ENCODE measurements at places on chromosomes 4 and X. TPM values are rescaled to one million over a fixed set of nuclear protein-coding genes. Genes with fewer than 3 reads are reported as not detected.

USP26 gene
- not detected for total RNA-seq

ARMCX2 gene
- total RNA-seq: 44.7 TPM

MAGEB1 gene
- not detected for total RNA-seq

MAGEA2 gene
- not detected for total RNA-seq

EIF2S3 gene
- 386 TPM for total RNA-seq

GATA1 gene
- not detected for total RNA-seq

CPLX1 gene
- total RNA-seq: 0.14 TPM

ARHGAP24 gene
- total RNA-seq: 122 TPM

C4orf36 gene
- total RNA-seq: 0.40 TPM

MED28 gene
- 21.4 TPM for total RNA-seq

HTT-AS gene
- total RNA-seq: not detected

POU4F2 gene
- total RNA-seq: not detected

RHOXF2 gene
- not detected for total RNA-seq

GRCh38 chr4:11420327-11420726, 8.4 kb downstream of the HS3ST1 start:
- no peak for DNase-seq

DNA sequence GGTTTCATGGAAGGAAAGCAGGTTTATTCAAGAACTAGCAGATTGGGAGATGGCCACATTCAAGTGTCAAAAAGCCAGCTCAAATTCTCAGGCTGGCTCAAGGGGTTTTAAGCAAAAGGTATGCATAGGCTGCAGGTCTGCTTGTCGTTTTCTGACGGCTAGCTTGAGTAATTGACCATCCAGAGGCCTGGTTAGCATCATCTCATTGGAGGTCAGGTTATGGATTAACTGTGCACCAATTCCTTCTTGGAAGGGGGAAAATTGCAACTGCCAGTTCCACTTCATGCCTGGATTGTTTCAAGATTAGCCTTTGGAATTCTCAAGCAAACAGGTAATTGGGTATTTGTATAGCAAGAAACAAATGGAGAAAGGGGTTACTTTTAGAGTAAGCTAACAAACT, 62.1 kb downstream of the FUNDC1 start:
- no peak for DNase-seq

- no peak for DNase-seq
These were observed 123.4 kb downstream of the MFAP3L start for GRCh38 chr4:169902658-169903345.

GRCh38 chrX:137574784-137575293, 8.9 kb downstream of the ZIC3 start:
- no peak for DNase-seq

DNA sequence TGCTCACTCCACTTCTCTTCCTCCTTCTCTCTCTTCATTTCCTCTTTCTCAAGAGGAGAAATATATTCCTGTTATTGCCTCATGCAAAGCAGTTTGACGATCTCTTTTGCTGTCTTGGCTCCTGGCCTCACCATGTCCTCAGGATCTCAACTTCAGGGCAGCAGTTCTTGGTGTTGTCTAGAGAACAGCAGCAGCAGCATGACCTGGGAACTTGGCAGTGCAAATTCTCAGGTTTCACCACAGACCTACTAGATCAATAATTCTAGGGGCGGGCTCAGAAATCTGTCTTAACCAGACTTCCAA, 193.4 kb upstream of the EDNRA start:
- no peak for DNase-seq

DNA sequence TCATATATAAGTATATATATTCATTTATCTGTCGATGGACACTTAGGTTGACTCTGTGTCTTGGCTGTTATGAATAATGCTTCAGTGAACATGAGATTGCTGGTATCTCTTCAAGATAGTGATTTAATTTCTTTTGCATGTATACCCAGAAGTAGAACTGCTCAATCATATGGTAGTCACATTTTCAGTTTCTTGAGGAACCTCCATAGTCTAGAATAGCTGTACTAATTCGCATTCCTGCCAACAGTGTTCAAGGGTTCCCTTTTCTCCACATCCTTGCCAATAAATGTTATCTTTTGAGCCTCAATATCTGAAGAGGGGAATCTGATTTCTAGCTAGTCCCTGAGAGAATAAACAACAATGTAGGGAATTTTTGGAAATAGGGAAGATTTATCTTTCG, 32.4 kb upstream of the CCNG2 start:
- no peak for DNase-seq

- DNase-seq: no peak
These were observed 50.3 kb downstream of the WDFY3 start for GRCh38 chr4:84916227-84916626.

DNA sequence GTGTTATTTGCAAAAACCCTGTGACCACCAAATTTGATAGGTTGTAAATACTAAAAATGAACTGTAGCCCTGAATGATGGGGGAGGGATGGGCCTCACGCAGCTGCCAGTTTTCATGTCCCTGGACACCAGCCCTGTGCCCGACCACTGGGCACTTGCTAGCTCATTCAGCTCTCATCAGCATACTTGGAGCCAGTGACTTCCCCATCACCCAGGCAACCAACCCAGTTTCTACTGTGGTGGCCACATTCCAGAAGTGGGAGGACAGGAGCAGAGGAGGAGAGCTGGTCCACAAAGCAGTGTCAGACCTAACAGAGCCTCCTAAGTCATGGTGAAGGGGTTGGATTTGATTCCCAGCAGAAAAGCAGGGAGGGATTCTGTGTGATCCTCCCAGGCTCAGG, 128.2 kb downstream of the CPEB2 start:
- no peak for DNase-seq

DNA sequence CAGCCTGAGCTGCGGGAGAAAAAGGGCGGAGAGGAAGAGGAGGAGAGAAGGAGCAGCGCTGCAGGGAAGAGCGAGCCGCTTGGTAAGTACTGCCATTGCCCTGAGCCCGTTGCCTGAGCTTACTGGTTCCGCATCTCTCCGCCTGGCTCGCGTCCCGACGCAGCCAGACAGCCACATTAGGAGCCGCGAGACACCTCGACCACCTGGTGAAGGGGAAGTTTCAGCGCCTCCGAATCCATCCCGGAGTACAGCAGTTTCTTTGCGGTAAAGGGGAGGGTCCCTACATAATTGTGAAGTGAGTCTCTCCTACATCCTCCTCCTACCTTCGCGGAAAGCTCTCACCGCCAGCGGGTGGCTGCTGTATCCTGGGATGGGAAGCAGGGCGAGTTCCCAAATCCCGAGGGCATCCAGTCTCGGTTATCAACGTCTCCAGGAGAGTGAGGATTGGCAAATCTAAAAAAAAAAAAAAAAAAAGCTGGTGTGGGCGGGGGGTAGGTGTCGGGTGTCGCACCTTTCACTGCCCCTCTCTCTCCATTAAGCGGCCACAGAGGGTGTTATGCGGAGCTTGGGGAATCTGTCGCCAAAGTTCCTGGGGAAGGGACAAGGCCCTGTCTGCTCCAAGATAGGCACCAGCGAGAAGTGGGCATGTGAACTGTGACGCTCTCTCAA, 7.9 kb downstream of the TBX22 start:
- DNase-seq: no peak

DNA sequence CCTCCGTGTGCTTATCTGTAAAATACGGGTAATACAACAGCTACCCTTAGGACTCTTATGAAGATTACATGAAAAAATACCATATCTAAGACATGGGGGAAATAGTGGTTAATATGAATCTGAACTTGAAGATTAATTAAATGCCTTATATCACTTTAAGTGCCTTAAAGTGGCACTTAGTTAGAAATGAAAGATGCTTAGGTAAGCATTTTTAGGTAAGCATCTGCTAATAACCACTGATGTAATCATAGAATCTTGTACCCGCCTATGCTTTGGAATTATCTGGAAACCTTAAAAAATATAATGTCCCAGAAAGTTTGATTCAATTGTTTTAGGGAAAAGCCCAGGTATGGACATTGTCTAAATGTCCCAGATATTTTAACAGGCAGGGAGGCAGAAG, 12.2 kb downstream of the CLNK start:
- no peak for DNase-seq

- DNase-seq: no peak
These were observed 18.7 kb upstream of the PLCXD1 start for GRCh38 chrX:262381-262909.
